ENCODE measurements at places on chromosomes 12 and 14. TPM values are rescaled to one million over a fixed set of nuclear protein-coding genes. Genes with fewer than 3 reads are reported as not detected.

TMEM253 gene
- total RNA-seq: 0.13 TPM

RBP5 gene
- total RNA-seq: not detected

TSPAN19 gene
- 0.06 TPM for total RNA-seq

TSHR gene
- not detected for total RNA-seq

DDN gene
- total RNA-seq: 0.06 TPM

FGF6 gene
- not detected for total RNA-seq

MGP gene
- total RNA-seq: not detected

LRCOL1 gene
- not detected for total RNA-seq

E2F7 gene
- 18.0 TPM for total RNA-seq

MYO1H gene
- total RNA-seq: not detected

DNA sequence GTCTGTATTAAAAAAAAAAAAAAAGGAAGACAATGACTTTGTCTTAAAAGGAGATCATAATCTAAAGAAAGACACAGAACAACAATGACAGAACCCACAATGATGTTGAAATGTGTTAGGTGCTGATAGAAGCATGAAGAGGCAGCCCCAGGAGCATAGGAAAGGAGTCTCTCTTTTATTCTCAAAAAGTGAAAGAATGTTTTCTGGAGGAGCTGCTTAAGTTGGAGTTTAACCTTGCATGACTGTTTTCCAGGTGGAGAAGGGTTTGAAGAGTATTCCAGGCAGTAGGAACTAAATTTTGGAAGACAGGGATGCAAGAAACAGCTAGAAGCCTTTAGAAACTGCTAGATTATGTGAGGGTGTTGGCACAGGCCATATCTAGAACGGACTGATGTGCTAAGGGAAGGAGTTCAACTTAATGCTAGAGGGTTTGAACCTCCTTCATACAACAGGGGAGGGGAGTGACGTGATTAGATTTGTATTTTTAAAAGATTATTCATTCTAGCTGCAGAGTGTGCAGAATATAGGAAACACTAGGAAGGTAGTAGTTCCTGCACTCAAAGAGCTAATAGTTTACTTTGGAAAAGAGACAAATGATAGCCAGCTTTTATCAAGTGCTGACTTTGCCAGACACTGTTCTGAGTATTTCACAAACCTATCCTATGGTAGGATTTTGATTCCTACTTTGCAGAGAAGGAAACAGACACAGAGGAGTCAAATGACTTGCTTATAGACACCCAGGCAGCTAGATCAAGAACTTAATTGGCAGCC lies 4.6 kb upstream of the RPL6 start:
- DNase-seq: no peak

GRCh38 chr12:124482567-124482893 lies 84.9 kb downstream of the NCOR2 start:
- no peak for DNase-seq

GRCh38 chr12:3718100-3718499 lies 34.8 kb downstream of the CRACR2A start:
- DNase-seq: no peak

- DNase-seq: peak; percentile 59
Measured at GRCh38 chr12:9925705-9926393, 6.3 kb downstream of the CLEC2A start.

GRCh38 chr12:120822832-120823503 lies 81.2 kb downstream of the SPPL3 start:
- no peak for DNase-seq

- DNase-seq: no peak
Measured at GRCh38 chr12:14313379-14314138, 51.9 kb upstream of the ATF7IP start.

DNA sequence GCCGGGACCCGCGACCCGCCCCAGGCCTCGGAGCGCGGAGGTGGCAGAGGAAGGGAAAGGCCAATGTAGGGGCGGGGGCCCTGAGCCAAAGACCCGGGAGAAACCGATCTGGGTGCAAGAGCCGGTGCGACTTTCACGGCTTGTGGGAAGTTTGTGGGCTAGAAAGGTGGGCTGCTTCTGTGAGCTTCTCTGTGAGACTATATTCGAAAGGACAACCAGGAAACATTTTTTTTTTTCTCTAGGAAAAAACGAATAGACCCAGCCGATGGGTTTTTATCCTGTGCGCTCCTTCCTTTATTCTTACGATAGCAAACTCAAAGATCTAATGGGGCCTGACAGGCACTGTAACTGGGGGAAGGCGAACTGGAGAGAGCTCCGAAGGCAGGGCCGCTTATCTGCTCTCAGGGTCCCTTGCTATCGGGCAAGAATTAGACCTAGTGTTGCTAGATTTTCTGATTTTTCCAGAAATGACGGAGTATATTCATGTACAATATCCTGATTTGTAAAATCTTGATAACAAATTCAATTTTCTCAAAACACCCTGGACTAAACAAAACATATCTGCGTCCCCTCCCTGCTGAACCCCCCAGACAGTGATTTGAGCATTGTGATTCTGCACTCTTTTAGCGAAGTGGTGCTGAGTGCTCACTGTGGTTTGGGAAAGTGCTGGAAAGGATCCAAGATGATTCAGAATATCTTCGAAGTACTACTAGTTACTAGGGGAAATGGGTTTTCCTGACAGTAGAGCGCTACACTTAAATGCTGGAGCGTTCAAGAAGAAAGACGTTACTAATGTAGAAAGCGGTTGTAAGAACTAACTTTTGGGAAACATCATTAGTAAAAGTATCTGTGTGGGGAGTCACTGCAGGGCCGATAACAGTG lies 563 bp upstream of the STXBP6 start:
- DNase-seq: peak; percentile 86

- DNase-seq: peak; percentile 56
Measured at GRCh38 chr12:110600254-110600653, 13.7 kb upstream of the TCTN1 start.

GRCh38 chr14:91330856-91331255 lies 86.4 kb upstream of the GPR68 start:
- DNase-seq: no peak

DNA sequence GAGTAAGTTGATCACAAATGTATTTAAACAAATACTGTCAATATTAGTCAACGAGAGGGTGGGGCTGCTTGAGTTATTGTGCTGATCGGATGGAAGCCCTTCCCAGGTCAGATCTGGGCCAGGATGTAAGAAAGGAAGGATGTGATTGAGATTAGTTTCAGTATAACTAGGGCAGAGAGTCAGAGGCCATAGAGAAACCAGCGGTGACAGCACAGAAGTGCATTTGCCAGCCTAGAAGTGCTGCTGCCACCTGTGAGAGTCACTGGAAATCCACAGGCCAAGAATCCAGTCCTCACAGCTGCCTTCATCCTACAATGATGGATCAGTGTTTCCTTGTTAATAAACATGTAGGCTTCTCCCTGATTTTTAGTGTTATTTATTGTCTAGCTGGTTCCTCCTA lies 9.8 kb upstream of the FERMT2 start:
- DNase-seq: no peak

DNA sequence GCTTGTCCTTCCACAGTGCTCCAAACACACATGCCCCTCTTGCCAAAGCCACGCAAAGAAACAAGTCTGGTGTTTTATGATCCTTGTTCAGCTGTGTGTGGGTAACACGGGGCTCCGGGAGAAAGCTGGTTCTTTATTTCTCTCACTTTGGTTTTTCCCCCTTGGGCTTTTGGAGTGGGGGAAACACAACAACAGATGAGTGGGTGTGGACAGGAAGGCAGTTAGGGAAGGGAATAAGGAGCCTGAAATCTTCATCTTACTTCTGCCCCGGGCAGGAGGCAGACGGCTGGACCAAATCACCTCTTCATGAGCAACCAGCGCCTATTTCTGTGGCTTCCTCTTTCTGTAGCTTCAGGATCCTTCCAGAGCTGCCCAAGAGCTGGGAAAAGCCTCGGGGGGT lies 218.5 kb downstream of the PHETA1 start:
- no peak for DNase-seq

GRCh38 chr14:65103150-65103760 lies 938 bp upstream of the MAX start:
- DNase-seq: peak; percentile 55

DNA sequence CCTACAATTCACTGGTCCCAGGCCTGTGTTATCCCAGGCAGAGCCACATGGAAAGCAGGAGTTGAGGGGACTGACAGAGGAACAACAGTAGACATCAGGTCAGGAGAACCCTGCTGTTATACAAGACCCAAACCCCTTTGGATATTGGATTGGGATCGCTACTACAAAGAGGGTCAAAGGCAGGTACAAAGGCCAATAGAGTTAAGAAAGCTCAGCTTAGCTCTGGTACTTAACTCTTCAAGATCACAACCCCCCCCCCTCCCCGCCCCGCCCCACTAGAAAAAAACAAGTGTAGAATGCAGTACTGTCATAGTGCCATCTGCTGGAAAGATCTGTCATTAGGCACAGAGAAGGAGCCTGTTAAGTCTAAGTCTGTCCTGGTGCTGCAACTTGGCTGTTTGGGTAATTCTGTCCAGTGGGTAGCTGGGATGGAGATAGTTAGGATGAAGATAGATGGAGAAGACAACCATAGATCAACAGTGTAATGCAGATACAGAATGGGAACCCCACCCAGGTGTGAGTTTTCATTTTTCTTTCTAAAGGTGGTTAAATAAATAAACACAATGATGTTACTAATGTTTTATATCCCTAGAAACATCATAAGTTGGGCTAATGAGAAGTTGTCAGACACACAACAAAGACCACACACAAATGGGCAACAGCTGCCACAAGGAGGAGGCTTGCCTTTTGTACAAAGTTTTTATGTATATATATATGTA lies 17.2 kb downstream of the REM2 start:
- peak; percentile 73 for DNase-seq

DNA sequence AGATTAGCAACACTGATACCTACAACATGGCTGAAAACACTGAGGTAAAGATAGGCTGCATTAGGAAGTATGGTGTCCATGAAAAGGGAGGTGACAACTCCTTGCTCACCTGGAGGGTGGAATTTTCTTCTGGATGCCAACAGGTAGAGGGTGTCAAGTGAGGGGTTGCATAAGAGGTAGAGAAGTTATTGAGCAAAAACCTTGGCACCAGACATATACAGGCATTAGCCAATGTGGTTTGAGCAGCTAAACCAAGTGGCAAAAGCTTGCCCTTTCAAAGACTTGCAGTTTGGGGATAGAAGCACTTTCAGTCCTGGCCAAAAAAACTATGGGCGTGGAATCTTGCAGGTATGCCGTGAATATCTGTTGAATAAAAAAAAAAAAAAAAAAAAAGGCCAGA lies 3.8 kb downstream of the RITA1 start:
- DNase-seq: no peak

DNA sequence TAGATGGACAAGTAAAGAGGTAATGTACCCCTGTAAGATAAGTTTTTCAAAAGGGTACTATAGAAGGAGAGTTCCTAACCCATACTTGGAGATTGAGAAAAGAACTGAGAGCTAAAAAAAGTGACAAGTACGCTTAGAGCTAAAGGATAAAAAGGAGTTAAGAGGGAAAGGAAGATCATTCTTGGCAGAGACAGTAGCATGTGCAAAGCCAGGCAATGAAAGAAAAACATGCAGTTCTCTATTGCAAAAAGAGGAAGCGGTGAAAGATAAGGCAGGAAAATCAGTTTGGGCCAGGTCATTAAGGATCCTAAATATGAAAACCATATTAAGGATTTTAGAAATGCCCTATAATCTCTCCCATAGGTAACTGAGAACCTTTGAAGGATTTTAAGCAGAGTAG lies 500.4 kb upstream of the GARIN6 start:
- no peak for DNase-seq

DNA sequence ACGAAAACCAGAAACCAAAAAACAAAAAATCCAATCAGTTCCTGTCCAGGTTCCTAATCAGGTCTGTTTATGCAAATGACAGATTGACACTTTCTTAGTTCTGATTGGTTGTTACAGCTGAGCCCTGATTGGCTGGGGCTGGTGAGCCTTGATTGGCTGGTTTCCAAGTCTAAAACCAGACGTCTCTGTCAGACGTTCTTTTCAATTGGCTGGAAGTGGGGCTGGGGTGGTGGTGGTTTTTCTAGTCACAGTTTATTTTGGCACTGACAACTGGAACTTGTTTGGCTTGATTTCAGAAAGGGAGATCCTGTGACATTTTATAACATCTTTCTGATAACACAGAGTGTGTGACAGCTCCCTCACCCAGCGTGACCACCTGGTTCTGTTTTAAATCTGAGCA lies 36.1 kb upstream of the PRICKLE1 start:
- peak; percentile 1 for DNase-seq

DNA sequence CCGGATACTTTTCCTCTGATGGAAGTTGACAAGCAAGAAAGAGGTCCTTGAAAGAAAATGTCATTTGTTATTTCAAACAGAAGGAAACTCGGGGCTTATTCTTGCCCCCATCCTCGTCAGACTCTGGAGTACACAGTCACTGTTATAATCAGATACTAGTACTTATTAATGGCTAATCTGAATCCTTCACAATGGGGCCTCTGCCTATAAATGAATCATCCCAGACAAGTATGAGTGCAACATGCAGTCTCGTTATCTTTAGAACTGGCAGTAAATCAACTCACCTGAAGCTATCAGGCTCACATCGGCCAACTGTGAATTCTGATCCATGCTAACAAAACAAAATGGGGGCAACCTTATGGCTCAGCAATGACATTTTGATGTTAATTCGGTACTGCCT lies 216.7 kb downstream of the GRIN2B start:
- no peak for DNase-seq

- no peak for DNase-seq
Measured at GRCh38 chr12:116313194-116313927, 35.9 kb upstream of the MED13L start.

DNA sequence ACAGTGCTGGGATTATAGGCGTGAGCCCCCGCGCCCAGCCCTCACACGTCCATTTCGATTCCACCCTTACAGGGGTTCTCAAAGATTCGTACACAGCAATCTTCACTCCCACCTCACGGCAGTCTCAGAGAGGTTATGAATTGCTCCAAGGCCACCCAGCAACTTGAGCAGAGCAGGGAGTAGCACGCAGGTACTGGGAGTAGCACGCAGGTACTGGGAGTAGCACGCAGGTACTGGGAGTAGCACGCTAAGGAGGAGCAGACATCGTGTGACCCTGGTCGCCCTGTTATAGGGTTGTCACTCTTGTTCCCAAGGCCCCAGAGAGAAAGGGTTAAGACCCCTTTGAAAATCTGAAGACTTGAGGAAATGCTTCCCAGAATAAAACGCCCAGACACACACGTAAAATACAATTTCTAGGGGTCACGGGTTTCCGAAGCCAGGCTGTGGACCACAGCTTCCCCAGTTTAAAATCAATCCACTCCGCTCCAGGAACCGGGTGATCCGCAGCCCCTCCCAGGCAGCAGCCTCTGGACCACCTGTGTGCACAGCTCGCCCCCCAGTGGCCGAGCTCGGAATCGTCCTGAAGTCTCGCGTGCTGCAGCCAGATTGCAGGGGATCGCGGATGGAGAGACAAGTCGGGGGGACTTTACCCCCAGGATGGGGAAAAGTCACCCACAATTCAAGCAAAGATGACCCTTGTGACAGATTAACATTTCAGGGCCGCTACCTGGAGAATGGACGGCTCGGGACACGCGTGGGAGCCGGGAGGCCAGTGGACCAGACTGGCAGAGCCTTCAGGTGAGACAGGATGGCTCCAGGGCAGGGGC lies 92.0 kb downstream of the SCARB1 start:
- peak; percentile 64 for DNase-seq
